Sigmoid colon (tissue), 7 donors: ENCODE measurements at places on chromosomes 7 and 10. TPM values are rescaled to one million over a fixed set of nuclear protein-coding genes. Genes with fewer than 3 reads are reported as not detected.

MAD1L1 gene
- total RNA-seq, result 30.5 TPM

SHTN1 gene
- 6.1 TPM for total RNA-seq

GJD4 gene
- total RNA-seq, result not detected

HMX3 gene
- total RNA-seq, result not detected

GPR15LG gene
- not detected for total RNA-seq

AMPH gene
- 4.3 TPM for total RNA-seq

MNX1 gene
- not detected for total RNA-seq

DNTT gene
- total RNA-seq, result not detected

PTPRZ1 gene
- total RNA-seq, result 7.9 TPM

COBL gene
- 3.0 TPM for total RNA-seq

UCN3 gene
- 3.9 TPM for total RNA-seq

CACNB2 gene
- total RNA-seq, result 56.9 TPM

CPA2 gene
- not detected for total RNA-seq

PTN gene
- 42.6 TPM for total RNA-seq

APBB1IP gene
- total RNA-seq, result 3.5 TPM

SFRP5 gene
- total RNA-seq, result 18.3 TPM

MARVELD1 gene
- 24.0 TPM for total RNA-seq
